ENCODE measurements at places on chromosomes 2 and 18.

GRCh38 chr2:65557616-65558573 is 125.5 kb upstream of the SPRED2 start:
- no peak for DNase-seq

- DNase-seq, result no peak
Measured at GRCh38 chr2:40814616-40815015, 362.7 kb upstream of the SLC8A1 start.

- DNase-seq, result no peak
Measured at GRCh38 chr2:148006249-148007007, 14.1 kb downstream of the ORC4 start.

- DNase-seq, result no peak
Measured at GRCh38 chr2:132943829-132944228, 273.8 kb upstream of the LYPD1 start.

- no peak for DNase-seq
Measured at GRCh38 chr2:170824526-170825015, 7.9 kb downstream of the GAD1 start.

- no peak for DNase-seq
Measured at GRCh38 chr2:47483191-47483590, 80.2 kb downstream of the MSH2 start.

DNA sequence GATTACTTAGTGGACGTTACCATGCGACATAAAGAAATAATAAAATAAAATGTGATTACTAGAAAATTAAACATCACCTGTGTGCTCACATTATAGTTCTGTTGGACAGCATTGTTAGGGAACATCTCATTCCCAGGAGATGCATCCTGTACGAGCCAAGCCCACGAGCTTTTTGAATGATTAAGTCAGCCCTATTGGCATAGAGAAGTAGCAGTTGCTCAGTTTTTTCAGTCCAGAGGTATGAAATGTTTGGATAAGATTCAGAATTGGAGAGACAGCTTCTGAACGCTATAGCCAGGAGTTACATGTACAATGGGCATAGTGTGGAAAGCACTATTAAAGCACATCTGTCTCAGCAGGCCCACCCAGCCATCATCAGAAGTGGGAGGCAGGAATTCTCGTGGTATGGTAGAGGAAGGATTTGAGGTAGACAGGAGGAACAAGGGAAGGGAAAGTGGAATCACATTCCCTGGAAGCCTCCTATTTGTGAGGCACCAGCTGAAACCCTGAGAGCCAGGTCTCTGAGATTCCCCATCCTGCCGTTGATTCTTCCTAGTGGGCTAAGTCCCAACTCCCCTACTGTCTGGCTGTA is 8.6 kb downstream of the SPATS2L start:
- DNase-seq, result no peak

- DNase-seq, result peak; percentile 64
Measured at GRCh38 chr2:237774811-237775553, 23.6 kb upstream of the RBM44 start.

GRCh38 chr2:18527326-18527725 is 33.1 kb downstream of the RDH14 start:
- DNase-seq, result no peak

DNA sequence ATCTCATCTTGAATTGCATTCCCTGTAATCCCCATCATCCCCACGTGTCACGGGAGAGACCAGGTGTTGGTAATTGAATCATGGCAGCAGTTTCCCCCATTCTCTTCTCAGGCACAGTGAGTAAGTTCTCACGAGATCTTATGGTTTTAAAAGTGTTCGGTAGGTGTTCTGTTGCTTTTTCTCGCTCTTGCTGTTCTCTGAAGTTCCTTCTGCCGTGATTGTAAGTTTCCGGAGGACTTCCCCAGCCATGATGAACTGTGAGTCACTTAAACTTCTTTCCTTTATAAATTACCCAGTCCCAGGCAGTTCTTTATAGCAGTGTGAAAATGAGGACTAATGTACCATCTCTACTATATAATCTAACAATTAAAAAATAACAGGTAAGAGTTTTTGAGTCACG is 409.9 kb upstream of the NRXN1 start:
- no peak for DNase-seq

DNA sequence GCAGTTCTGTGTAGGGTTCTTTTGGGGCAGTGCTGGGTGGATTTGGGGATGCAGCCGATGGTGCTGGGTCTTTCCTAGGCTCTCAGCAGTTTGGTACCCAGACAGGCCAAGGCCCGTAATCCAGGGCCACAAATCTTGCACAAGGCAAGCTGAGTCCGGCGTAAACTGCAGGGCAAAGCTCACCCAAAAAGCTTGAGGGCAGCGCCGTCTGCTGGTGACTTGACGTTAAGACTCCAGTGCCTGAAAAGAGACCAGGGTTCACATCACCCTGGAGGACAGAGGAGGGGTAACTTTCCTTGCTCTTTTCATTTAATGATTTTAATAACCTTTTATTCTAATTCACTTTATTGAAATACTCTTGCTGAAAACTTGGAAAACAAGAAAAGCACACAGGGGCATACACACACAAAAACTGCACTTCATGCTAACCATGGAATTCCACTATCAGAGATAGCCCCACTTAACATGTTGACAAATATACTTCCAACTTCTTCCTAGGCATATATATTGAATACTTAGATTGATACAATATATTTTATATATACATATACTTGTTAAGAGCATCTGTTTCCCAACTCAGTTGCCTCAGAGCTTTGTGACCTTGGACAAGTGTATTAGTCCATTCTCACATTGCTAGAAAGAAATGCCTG is 38.9 kb downstream of the CNGA3 start:
- DNase-seq, result peak; percentile 54

GRCh38 chr2:72012886-72013574 is 134.6 kb downstream of the CYP26B1 start:
- DNase-seq, result no peak

GRCh38 chr2:6788614-6789013 is 77.1 kb downstream of the CMPK2 start:
- no peak for DNase-seq

DNA sequence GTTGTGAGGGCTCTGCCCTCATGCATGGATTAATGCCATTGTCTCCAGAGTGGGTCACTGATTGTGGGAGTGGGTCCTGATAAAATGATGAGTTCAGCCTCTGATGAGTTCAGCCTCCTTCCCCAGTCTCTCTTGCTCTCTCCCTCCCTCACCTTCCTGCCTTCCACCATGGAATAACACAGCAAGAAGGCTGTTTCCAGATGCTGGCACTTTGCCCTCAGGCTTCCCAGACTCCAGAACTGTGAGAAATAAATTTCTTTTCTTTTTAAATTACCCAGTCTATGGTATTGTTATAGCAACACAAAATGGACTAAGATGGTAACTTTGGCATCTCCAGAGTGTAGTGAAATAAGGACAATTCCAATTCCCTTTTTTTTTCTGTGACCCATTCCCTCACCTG is 47.1 kb upstream of the MAP4K3 start:
- no peak for DNase-seq

GRCh38 chr2:190978389-190979053 is 35.5 kb downstream of the STAT1 start:
- no peak for DNase-seq

- DNase-seq, result no peak
Measured at GRCh38 chr2:42895134-42895790, 102.9 kb upstream of the HAAO start.

- no peak for DNase-seq
Measured at GRCh38 chr18:57794951-57795728, 8.0 kb downstream of the ATP8B1 start.

Data from SW 1271 (cell line).